ENCODE measurements at places on chromosomes 3 and 15. TPM values are rescaled to one million over a fixed set of nuclear protein-coding genes. Genes with fewer than 3 reads are reported as not detected.

The LHFPL4 gene
- total RNA-seq, result 14.5 TPM

The COL7A1 gene
- total RNA-seq, result 28.6 TPM

The IDH2 gene
- total RNA-seq, result 111 TPM

The IGSF11 gene
- total RNA-seq, result 13.6 TPM

- no peak for DNase-seq
These were observed 25.9 kb downstream of the ETFA start for GRCh38 chr15:76285241-76285825.

DNA sequence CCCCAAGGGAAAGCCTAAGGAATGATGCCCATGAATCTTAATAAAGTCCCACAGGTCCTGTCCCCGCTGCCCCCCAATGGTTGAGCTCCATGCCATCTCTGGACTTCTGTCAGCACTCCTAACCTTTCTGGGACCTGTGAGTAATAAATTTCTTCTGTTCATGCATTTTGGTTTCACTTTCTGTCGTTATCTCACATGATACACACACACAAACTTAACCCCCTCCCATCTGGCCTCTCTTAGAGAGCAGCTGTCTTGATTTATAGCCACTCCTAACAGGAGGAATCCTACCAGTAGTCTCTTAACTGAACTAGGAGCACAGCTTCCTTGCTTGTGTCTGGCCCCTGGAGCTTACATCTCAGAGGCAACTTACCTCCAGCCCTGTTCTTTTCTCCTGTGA lies 82.7 kb upstream of the SELENOK start:
- DNase-seq, result no peak

DNA sequence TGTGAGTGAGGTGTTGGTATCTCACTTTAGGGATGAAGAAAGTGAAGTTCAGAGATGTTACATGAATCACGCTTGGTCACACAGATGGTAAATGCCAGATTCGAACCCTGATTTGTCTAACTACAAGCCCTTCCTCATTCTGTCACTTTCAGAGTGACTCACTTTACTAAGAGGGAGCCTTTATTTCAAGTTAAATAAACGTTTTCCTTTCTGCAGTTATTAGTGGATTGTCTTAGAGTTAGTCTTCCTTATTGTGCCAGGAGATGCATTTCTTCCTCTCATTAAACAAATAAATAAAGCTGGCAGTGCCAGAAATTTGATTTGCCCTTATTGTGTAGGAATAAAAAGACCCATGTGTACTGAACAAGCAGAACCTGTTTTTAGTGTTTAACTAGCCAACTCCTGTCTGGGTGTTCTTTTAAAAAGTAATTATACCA lies 162.5 kb downstream of the AKAP13 start:
- DNase-seq, result peak; percentile 27

- peak; percentile 25 for DNase-seq
These were observed 41.7 kb downstream of the UBE3A start for GRCh38 chr15:25397100-25397499.
